ENCODE measurements at places on chromosomes 11 and 22.

- DNase-seq, result no peak
Measured at GRCh38 chr22:48365386-48365785, 1462.3 kb downstream of the BRD1 start.

GRCh38 chr11:21635394-21636145 lies 557.3 kb upstream of the ANO5 start:
- DNase-seq, result no peak

- DNase-seq, result no peak
Measured at GRCh38 chr11:86500500-86501140, 125.9 kb downstream of the CCDC81 start.

GRCh38 chr11:67002297-67002913 lies 20.5 kb upstream of the SYT12 start:
- no peak for DNase-seq

- DNase-seq, result no peak
Measured at GRCh38 chr11:111957663-111958444, 20.7 kb downstream of the DIXDC1 start.

GRCh38 chr22:17566776-17567175 lies 3.5 kb downstream of the SLC25A18 start:
- no peak for DNase-seq

DNA sequence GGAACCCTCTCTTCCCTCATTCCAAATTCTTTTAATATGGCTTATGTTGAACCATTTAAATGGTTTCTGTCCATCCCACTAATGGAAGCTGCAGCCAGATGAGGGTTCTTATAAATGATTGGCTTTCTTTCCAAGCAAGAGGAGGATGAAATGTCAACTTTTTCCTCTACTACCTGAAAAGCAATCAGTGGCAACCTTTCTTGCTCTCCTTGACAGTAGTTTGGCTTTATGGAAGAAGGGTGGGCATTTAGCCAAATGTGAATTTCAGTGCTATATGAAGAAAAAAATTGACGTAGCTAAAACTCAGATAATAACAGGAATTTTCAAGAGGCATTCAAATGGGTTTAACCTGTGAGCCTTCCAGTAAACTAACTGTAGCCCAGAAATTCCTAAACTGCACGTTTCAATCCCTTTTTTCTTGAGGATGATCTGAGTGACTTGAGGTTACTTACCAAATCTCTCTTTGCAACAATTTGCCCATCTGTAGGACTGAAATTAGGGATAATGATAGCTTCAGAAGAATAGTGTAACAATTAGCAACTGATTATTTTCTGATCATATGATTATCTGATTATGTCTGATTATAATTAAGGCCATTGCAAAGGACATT lies 90.9 kb downstream of the EXT2 start:
- DNase-seq, result no peak

DNA sequence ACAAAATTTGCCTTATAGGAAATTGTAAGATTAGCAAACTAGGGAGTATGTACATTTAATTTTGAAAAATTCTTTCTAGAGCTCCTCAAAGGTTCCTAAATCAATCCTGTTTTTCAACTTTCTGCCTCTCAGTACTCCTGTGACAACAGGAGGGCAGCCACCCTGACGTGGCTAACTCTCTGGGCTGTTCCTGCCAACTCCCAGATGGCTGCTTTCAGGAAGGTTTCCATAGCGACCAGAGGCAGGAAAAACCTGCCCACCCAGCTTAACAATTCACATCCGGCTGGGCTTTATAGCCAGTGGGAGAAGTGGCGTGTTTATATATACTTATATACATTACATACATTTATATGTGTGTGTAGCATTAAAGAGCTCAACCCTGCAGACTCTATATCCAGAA lies 26.5 kb downstream of the SGSM3 start:
- no peak for DNase-seq

DNA sequence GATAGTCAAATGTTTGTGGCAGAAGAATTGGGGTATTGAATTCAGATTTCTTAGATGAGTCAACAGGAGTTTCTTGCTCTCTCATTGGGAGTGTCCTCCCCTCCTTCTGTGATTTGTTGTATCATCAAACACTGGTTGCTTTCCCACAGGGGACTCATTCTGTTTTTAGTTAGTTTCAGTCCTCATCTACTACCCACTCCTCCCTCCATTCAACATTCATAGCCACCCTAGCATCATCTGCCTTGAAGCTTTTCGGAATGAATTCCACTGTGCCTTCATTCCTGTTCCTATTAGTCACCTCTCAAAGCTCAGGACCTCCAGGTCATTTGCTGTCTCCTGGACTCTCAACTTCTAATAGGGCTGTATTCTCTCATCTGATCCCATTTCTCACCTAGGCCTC lies 31.5 kb upstream of the RAB38 start:
- DNase-seq, result no peak

Data from effector memory CD4-positive, alpha-beta T cell (primary cell).